LNCaP clone FGC (cell line): ENCODE measurements at places on chromosomes 4 and X.

DNA sequence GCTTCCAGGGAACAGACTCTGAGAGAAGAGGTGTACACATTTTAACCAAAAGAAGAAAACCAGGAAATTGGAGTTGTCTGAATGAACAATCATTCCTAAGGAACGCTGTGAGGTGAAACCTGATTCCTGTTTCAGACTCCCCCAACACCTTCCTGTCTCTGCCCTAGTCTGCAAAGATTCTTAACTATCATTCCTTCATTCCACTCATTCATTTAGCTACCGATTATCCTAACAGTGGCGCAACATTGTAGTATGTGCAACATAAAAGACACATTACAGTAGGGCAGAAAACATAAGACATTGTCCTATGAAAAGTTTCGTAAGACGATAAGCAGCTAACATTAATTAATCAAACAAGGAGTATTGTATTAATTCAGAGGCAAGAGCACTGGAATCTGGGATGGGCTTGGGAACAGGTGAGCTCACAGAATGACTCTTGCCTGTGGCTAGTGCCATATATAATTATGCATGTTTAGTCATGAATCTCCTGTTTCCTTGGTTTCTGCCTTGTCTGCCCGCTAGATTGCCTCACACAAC is 23.8 kb upstream of the ADH7 start:
- DNase-seq = no peak

GRCh38 chrX:72317139-72317538 is 11.4 kb upstream of the CITED1 start:
- no peak for DNase-seq

GRCh38 chr4:130416228-130416627 is 1320.3 kb downstream of the C4orf33 start:
- no peak for DNase-seq

GRCh38 chr4:89616382-89616781 is 220.6 kb downstream of the SNCA start:
- no peak for DNase-seq

- DNase-seq = no peak
Observed at GRCh38 chr4:8721621-8722020, 129.1 kb downstream of the CPZ start.
